Placental pericyte (primary cell): ENCODE measurements at places on chromosomes 6 and 20. TPM values are rescaled to one million over a fixed set of nuclear protein-coding genes. Genes with fewer than 3 reads are reported as not detected.

LY6G6F gene
- not detected in 2 replicates for total RNA-seq

PXT1 gene
- total RNA-seq, result not detected in 2 replicates

ECT2L gene
- not detected in 2 replicates for total RNA-seq

HAO1 gene
- not detected in 2 replicates for total RNA-seq

SRMS gene
- not detected in 2 replicates for total RNA-seq

TSBP1 gene
- not detected in 2 replicates for total RNA-seq

TMEM63B gene
- 41.7 and 56.2 TPM in 2 replicates for total RNA-seq

LPA gene
- not detected in 2 replicates for total RNA-seq

TBXT gene
- not detected in 2 replicates for total RNA-seq

DUSP15 gene
- total RNA-seq, result under 0.01 TPM in 1 of 2 replicates, not detected in the other

LY6G6C gene
- not detected in 2 replicates for total RNA-seq

FOXS1 gene
- 0.22 and 2.0 TPM in 2 replicates for total RNA-seq

SEMG2 gene
- total RNA-seq, result not detected in 2 replicates

UNC93A gene
- not detected in 2 replicates for total RNA-seq

PPIL1 gene
- 31.7 and 41.5 TPM in 2 replicates for total RNA-seq

HLA-DRB5 gene
- 0.14 TPM in 1 of 2 replicates, not detected in the other for total RNA-seq

COL11A2 gene
- 0.14 and 0.22 TPM in 2 replicates for total RNA-seq

RSPO3 gene
- total RNA-seq, result 0.57 and 0.66 TPM in 2 replicates

RBPJL gene
- total RNA-seq, result not detected in 2 replicates

CUL9 gene
- 22.0 and 27.6 TPM in 2 replicates for total RNA-seq

TBP gene
- 15.5 and 23.3 TPM in 2 replicates for total RNA-seq

BMP6 gene
- total RNA-seq, result 1.4 and 4.6 TPM in 2 replicates

GZF1 gene
- 18.8 and 42.5 TPM in 2 replicates for total RNA-seq

HRH3 gene
- total RNA-seq, result not detected in 2 replicates

MYH7B gene
- under 0.01 TPM in 1 of 2 replicates, not detected in the other for total RNA-seq

MCUR1 gene
- 13.3 and 13.5 TPM in 2 replicates for total RNA-seq

SIRT5 gene
- 4.4 and 6.9 TPM in 2 replicates for total RNA-seq

BPIFA1 gene
- total RNA-seq, result not detected in 2 replicates

FKBP1C gene
- total RNA-seq, result 0.44 and 1.0 TPM in 2 replicates

ADAM33 gene
- total RNA-seq, result 11.4 and 19.5 TPM in 2 replicates

SIGLEC1 gene
- total RNA-seq, result under 0.01 TPM in 2 replicates

CUTA gene
- 169 and 185 TPM in 2 replicates for total RNA-seq

GPX6 gene
- total RNA-seq, result not detected in 2 replicates

ZC2HC1B gene
- not detected in 2 replicates for total RNA-seq

SLC24A3 gene
- 0.44 and 0.86 TPM in 2 replicates for total RNA-seq

GUCA1A gene
- not detected in 2 replicates for total RNA-seq

NRSN1 gene
- total RNA-seq, result not detected in 2 replicates

ZNF512B gene
- total RNA-seq, result 10.9 and 16.0 TPM in 2 replicates

FAM162B gene
- 25.5 TPM in 1 of 2 replicates, not detected in the other for total RNA-seq

PLEKHG1 gene
- 1.3 and 2.0 TPM in 2 replicates for total RNA-seq

ULBP3 gene
- total RNA-seq, result 7.0 and 20.3 TPM in 2 replicates

TAAR6 gene
- total RNA-seq, result not detected in 2 replicates

C20orf202 gene
- total RNA-seq, result not detected in 2 replicates

BPIFB2 gene
- not detected in 2 replicates for total RNA-seq

GRM1 gene
- not detected in 2 replicates for total RNA-seq

SEL1L2 gene
- total RNA-seq, result not detected in 2 replicates

OPN5 gene
- total RNA-seq, result not detected in 2 replicates

SLC52A3 gene
- total RNA-seq, result not detected in 2 replicates

PAK5 gene
- total RNA-seq, result not detected in 2 replicates
